Kidney (tissue), 22 donors: ENCODE measurements at places on chromosomes 2 and 18. TPM values are rescaled to one million over a fixed set of nuclear protein-coding genes. Genes with fewer than 3 reads are reported as not detected.

The RAPGEF4 gene
- 13.6 TPM for total RNA-seq

The OTOF gene
- total RNA-seq: 0.16 TPM

The ASB1 gene
- total RNA-seq: 28.1 TPM

The ERBB4 gene
- total RNA-seq: 152 TPM

The G6PC2 gene
- not detected for total RNA-seq
